ENCODE measurements at places on chromosomes 13 and 19.

GRCh38 chr19:44767295-44768180, 10.2 kb upstream of the CBLC start:
- ATAC-seq: no peak

GRCh38 chr13:106917024-106917571, 349.2 kb upstream of the ARGLU1 start:
- ATAC-seq: no peak

GRCh38 chr13:38636073-38636472, 50.8 kb upstream of the FREM2 start:
- no peak for ATAC-seq

GRCh38 chr13:83508771-83509301, 373.4 kb downstream of the SLITRK1 start:
- ATAC-seq: no peak

DNA sequence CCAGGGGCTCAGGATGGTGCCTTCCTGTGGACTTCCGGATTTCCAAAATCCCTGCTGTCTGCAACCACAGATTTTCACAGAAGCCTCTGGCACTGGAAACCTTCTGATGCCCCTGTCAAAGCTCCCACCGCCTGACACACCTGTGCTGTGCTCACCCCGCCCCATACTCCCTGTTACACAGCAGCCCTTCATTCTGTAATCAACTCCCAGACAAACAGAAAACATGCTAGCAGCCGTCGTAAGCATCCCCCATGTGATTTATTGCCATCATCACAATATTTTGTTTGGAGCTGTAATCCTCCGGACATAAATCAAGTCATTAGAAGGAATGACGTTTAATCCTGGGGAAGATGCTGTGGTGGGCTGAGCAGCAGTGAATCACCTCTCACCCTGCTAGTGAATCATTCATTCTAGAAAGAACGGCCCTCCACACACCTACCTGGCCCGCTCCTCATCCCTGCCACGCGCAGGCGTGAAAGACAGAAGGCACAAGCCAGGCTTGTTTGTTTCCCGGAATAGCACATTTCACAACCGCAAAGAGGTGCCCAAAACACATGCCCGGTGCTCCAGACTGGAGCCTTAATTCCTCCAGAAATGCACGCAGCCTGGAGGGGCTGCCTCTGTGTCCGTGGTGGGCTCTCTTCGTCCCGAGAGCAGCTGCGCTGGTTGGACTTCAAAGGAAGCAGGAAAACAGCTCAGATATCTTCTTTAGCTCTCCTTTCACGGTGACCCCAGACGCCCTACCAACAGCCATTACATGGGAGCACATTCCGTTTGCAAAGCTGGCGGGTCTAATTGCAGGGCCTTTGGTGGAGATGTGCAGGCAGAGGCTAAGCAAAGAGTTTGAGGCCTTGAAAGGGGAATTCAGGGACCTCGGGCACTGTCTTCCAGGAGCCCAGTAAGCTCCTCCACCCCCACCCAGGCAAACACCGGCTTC, 41.3 kb upstream of the KCTD15 start:
- no peak for ATAC-seq

GRCh38 chr19:33394006-33394722, 20.7 kb downstream of the CEBPG start:
- ATAC-seq: peak; percentile 63

Measured in gastroesophageal sphincter (tissue), 4 donors.